T follicular helper cell (primary cell): ENCODE measurements at places on chromosomes 12 and 14.

DNA sequence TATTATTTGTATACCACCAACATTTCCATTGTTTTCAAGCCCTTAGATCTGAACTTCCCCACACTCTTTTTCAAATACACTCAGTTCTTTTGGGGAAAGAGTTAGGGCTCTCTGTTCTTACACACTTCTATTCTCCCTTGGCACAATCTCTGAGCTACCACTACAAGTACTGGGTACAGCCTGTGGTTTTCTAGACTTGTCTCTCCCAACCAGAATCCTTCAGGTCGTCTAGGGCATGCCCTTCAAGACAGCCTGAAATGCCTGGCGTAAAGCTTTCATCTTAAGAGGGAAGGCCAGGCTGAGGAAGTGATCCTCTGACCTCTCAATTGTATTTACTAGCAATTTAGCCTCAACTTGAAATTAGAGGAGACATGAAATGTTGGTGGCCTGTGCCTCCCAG lies 1442.0 kb downstream of the AACS start:
- no peak for DNase-seq

DNA sequence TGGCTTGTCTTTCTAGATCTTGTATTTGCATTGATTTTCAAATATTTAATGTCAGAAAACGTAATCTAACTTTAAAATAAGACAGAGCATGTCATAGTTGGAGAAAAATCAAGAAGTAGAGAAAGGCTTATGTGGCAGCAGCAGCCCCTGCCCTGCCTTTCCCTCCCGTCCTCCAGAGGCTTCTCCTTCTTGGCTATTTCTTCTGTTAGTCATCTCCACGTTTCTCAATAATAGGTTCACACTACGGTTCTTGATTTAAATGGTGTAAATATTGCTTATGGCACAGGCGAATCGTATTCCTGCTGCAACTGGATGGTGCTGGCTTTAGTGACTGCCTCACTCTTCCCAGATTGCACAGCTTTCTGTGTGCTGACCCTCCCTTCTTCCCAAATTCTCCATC lies 42.8 kb downstream of the SLC8B1 start:
- no peak for DNase-seq

DNA sequence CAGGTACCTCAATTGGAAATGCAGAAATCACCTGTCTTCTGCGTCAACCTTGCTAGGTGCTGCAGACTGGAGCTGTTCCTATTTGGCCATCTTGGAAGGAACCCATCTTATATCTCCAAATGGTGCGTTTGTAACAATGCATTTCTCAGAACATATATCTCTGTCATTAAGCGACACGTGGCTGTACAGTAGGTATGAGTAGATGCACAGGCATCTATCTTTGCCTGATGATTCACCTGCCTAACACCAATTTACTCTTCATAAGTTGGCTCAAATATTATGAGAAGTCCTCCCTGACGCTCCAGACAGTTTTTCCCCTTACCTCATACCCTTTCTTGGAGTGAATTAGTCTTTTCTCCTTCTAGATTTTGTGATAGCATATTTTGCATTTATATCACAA lies 44.2 kb downstream of the GPR137C start:
- no peak for DNase-seq

DNA sequence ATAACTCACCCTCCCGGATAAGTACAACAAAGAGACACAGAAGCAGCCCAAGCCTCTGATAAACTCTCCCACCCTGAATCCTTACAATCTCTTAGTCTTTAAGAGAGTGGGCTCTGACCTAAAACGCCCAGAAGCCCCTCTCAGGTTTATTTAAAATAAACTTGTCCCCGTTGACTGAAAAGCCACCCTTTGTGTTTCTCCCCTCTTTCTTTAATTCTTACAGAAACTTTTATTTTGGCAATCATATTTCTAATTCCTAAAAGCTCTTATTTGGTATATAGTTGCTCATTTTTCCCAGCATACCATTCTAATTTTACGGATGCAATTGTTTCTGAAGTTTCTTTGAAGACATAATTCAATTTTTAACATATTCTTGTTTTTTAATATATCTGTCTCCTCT lies 222.1 kb upstream of the PLXNC1 start:
- no peak for DNase-seq

GRCh38 chr12:7160183-7160582 lies 29.3 kb upstream of the PEX5 start:
- DNase-seq: no peak

DNA sequence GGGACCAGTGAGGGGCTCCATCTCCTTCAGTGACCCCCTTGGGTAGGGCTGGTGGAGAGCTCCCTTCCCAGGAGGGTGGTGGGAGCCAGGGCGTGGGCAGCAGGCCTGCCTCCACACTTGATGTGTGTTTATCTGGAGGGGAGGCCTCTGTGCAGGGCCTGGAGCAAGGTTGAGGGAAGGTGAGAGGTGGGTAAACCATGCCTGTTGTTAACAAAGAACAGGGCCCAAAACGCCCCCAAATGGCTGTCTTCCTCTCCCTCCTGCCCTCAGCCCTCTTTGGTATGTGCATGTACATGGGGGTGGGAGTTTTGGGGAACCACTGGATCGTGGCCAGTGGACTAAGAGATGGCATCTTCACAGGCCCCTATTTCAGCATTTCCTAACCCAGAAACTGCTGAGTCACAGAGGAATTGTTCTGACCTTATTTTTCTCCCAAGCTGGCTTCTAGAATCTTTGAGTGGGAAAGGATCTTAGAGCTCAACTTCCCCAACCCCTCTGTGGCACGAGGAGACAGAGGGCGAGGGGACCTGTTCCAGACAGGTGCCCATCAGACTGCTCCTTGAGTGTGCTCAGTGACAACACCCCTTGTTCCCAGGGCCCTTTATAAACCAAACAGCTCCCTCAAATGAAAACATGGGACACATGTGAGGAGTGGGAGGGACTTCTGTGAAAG lies 3.6 kb downstream of the SLC48A1 start:
- no peak for DNase-seq

DNA sequence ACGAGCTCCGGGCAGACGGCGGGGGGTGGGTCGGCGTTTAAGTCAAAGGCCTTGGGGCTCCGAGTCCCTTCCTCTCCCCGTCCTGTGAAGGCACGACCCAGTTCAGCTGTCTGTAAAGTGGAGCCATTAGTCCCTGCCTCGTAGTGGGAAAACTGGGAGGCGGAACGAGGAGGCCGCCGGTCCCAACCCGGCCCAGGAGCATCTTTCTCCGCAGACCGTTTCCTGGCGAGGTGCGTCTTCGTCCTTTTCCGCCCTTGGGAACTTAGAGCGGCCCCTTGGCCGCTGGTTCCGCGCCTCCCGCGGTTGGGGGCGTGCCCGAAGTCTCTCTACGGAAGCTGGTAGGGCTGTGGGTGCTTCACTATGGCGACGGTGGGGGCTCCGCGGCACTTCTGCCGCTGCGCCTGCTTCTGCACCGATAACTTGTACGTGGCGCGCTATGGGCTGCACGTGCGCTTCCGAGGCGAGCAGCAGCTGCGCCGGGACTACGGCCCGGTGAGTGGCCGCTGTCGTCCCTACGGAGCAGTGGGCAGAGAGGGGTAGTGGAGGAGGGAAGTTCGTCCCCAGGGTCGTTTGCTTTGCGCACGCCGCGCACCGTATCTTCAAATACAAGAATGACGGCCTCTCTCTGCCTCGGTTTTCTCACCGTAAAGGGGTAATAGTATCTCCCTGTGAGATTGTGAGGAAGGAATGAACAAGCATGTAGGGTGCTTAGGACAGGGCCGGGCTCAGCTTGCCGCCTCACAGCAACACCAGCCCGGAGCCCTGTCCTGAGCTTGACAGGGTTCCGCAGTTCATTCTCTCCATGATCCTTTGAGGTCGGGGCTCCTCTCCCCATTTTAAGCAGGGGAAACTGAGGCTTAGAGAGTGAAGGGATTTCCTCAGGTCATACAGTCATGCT lies at the start of gene OGFOD2:
TSS of gene OGFOD2 (plus strand) at position 353 of the 898 bp plus-strand sequence. CDS start at position 361, 8 bp downstream.
- DNase-seq: peak; percentile 89

GRCh38 chr14:64738281-64738804 lies 34.1 kb downstream of the PLEKHG3 start:
- DNase-seq: no peak

DNA sequence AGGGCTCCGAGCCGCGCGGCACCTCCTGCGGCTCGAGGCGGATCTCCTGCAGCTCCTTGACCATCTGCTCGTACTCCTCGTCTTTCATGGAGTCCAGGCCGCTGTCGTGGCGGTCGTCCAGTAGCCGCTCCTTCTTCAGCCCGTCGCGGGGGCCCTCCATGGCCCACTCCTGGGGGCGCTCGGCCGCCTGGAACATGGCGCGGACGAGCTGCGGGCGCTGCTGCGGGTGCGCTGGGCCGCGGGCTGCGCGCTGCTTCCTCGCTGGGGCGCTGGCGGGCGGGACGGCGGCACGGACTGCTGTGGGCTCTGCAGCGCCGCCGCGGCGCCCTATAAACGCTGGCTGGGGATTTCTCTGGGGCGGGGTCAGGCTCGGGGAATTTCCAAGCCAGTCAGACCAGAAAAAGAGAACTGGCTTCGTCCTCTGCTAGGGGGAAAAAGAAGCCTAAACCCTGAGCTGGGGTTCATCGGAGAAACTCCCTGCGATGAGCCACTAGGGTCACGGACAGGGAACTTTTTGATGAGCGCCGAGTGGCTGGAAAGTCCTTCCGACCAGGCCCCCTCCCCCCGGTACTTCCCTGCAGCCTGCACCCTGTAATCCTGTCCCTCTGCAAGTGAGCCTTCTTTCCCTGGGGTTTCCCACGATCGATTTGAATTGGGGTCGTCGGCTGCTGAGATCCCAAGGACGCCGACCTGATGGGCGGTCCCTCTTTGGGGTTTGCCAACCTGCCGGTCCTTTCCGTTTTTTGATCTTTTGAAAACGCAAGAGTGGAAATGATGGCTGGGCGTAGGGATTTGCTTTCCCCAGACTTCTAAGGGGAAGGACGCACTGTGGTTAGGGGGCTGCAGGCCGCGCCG lies at the start of gene NFKBIA:
TSS of gene NFKBIA (minus strand) at position 301 of the 855 bp plus-strand sequence. CDS start at position 196, 105 bp downstream.
- DNase-seq: peak; percentile 88

- no peak for DNase-seq
Measured at GRCh38 chr14:24145690-24146452, 539 bp downstream of the PSME2 start.

DNA sequence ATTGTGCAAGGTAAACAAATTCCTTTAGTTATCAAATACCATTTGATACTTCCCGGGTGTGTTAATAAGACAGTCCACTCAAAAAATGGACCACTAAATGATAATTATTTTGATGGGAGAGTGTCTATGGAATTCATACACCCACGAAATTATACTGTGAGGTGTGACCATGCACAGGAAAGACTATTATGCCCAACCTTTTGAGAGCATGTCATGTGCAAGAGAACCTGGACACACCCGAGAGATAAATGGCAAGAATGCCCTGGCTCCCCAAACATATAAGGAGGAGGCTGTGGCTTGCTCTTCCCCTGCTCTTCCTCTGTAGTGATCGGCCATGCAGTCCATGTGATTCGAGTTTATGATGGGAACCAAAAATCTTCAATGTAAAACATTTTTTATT lies 119.5 kb upstream of the BCL2L14 start:
- no peak for DNase-seq

GRCh38 chr12:42758806-42759205 lies 169.3 kb upstream of the PRICKLE1 start:
- no peak for DNase-seq

GRCh38 chr12:100157427-100157821 lies 14.8 kb upstream of the BLTP3B start:
- DNase-seq: no peak

- DNase-seq: peak; percentile 15
Measured at GRCh38 chr12:6752167-6752920, 597 bp downstream of the MLF2 start.

- no peak for DNase-seq
Measured at GRCh38 chr14:68210729-68211299, 391.2 kb downstream of the RAD51B start.

GRCh38 chr12:40158592-40159111 lies 52.8 kb upstream of the SLC2A13 start:
- DNase-seq: no peak

DNA sequence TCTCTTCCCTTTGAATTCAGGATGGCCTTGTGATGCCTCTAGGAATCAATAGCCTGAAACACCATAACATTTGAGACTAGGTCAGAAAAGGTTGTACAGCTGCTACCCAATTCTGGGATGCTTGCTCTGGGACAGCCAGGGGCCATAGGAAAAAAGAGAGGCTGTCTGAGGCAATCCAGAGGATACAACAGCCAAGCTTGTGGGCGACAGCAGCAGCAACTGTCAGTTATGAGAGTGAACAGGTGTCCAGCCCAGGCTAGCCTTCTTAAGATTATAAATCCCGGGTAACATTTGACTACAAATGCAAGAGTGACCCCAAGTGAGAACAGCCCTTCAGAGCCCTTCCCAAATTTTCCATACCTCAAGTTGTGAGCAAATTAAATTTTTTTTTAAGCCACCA lies 11.1 kb downstream of the DCN start:
- DNase-seq: no peak

DNA sequence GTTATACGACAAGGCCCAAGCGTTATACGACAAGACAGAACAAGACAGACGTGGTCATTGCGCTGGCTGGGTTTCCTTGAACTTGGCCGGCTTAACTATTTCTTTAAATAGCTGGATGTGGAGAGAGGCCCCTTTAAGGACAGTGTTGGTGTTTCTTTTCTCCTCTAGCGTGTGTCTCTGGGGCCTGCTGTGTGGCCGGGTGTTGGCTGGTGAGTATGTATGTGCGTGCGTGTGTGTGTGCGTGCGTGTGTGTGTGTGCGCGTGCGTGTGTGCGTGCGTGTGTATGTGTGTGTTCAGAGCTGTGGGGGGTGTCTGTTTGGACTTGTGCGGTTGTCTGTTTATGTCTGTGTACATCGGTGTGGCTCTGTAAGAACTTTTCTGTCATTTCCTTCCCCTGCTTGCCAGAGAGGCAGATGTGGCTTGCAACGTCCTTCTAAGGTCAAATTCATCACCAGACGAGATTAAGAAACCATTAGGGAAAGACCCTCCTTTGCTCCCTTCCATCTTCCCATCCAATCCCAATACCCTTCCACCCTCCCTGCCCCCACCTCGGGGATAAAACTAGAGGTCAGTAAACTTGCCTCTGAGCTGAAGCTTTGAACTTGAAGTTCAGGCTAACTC lies 78.6 kb upstream of the TBX3 start:
- DNase-seq: no peak

- no peak for DNase-seq
Measured at GRCh38 chr12:114407842-114408411, 2.0 kb upstream of the TBX5 start.

DNA sequence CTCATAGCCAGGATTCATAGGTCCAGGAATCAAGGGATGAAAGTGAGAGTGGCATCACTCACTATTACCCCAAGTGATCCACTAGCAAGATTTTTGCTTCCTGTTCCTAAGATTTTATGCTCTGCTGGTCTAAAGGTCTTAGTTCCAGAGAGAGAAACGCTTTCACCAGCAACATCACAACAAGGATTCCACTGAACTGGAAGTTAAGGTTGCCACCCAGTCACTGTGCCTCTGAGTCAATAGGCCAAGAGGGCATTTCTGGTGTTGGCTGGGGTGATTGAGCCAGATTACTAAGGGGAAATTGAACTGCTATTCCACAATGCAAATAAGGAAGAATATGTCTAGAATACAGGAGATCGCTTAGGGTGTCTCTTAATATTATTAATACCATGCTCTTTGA lies 142.5 kb upstream of the ARID2 start:
- no peak for DNase-seq

DNA sequence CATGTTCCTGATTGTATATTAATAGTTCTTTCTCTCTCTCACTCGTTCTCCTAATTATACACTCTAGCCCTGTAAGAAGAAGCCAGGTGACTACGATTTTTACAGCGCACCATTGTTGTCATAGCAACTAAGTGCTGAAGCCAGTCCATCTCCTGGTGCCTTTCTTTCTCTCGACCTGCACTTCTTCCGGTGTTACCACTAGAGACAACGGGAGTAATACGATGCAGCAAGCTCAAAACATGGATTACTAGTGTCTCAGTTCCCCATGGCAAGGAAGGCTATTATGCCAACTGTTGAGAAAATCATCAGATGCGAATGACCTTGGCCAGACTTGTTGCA lies 40.8 kb upstream of the DCD start:
- no peak for DNase-seq

- DNase-seq: no peak
Measured at GRCh38 chr14:65286443-65286842, 126.1 kb upstream of the FUT8 start.
